ENCODE measurements at places on chromosomes 12 and 14.

DNA sequence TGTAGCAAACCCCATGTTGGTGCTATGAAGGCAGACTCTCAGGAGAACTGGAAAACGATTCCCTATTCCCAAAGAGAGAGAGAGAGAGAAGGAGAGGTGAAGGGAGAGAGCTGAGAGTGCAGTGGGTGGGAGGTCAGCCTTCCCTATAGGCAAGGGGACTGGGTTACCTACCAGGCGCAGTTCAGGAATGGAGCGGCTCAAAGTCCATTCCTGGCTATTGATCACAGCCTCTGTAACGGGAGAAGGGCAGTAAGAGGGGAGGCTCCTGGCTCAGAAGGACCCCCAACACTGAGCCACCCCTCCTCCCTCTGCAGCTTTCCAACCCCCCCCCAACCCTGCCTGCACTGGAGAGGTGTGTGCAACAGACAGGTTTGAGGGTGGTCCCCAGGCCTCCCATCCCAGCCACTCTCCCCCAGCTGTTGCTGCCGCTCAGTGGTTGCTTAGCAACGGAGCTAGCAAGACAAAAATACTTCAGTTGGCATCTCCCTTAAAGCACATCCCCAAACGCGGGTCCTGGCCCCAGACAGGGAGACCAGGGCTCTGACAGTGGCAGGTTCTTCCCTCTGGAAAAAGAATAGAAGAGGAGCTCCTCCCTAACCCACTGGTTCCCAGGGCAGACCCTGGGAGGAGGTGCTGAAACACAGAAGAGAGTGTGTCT lies 3.2 kb downstream of the AGAP2 start:
- DNase-seq, result no peak

GRCh38 chr14:52227619-52228222 lies 39.8 kb upstream of the PTGDR start:
- no peak for DNase-seq

GRCh38 chr14:38285962-38286361 lies 30.1 kb upstream of the CLEC14A start:
- DNase-seq, result no peak

DNA sequence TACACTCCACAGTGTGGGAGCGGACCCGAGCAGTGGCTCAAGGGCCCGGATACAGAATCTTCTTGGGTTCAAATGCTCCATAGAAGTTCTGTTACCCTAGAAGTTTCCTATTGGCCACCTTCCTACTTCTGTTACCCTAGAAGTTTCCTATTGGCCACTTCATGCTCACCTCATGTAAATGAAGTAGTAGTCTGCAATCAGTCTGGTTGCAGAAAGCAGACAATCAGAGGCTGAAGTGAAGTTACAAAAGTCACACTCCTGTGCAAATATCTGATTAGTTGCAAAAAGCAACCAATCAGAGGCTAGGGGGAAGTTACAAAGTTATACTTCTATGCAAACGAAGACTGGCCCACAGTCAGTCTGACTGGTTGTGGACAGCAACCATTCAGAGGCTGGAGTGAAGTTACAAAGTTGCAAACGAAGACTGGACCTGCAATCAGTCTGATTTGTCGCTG lies 77.8 kb upstream of the CPNE8 start:
- no peak for DNase-seq

DNA sequence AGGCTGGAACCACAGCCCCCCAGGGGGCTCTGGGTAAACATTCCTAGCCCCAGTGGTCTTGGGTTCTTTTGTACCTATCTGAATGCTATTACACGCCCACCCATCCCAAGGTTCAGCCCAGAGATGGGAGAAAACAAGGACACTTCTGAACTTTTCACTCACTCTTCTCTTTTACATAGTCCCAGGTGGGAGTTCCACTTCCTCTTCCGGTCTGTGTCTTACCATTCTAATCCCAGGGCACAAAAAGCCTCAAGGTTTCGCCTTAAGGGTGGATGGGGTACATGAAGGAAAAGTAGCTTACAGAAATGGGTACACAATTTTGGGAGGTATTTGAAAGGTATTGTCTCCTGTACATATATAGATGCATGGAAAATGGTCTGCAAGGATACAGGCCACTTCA lies 79.0 kb downstream of the TMEM30B start:
- DNase-seq, result no peak

GRCh38 chr12:24945039-24945438 lies 3.9 kb downstream of the BCAT1 start:
- DNase-seq, result no peak

DNA sequence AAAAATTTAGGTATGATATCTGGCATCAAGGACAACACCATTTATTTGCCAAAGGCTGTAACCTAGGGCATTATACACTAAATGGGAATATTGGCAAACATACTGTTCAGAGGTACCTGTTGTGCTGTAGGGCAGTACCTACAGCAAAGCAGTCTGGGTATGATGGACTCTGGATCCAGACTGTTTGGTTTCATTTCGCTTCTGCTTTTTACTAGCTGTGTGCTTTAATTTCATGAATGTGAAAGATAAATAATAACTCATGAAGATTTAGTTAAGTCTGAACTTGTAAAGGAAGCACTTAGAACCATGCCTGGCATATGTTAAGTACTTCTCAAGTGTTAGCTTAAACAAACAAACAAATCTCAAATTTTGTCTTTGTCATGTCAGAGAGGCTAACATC lies 17.7 kb upstream of the SLC38A2 start:
- no peak for DNase-seq

DNA sequence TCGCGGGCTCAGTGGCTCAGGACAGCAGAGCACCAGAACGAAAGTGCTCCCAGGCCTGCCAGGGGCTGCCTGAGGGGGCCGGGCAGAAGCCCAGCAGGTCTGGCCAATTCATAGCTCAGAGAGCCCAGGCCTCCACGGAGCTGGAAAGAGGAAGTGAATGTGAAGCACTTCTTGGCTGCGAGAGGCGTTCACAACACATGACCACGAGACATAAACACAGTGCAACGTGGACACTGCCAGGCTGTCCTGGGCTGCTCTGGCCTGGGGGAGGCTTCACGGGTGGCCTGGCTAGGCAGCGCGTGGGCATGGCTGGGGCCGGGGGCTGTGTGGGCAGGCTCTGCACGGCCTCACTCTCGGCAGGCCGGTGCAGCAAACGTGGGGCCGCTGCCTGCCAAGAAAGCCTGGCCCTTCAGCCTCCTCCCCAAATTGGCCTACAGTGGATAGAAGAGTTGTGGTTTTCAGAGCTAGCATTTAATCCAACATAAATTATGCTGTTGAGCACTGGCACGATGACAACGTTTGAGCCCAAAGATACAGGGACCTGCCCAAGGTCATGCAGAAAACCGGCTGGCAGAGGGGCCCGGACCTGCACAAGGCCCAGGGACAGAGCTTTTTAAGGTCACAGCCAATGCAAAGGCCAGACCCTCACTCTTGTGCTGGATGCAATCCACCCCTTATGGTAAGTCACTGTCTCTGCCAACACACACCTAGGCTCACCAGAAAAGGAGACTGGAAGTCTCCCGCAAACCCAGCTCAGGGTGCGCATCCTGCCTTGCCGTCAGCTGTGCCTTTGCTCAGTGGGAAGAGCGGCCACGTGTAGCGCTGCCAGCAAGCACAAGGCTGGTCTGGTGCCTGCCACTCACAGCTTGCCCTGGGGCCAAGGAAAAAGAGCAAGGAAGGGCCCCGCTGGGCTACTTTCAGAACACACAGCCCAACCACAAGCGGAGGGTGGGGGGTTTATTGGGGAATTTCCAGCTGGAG lies 8.6 kb downstream of the SLC25A29 start:
- no peak for DNase-seq

DNA sequence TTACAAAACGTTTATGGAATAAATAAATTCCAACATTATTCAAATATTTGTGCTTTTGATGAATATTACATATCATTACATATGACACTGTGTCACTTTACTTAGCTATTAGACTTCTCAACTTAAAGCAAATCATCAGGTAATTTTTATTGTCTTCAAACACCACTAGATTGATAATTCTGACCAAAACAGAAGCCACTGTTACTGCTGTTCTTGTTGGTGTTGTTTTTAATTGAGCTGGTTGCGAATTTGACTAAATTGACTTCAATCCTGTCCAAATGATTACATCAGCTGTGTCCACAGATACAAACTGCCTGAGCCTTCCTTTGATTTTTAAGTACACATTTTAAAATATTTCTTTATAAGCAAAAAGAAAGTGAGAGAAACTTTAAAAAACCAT lies 29.2 kb downstream of the PRKD1 start:
- no peak for DNase-seq

GRCh38 chr12:58388261-58388660 lies 446.9 kb downstream of the ATP23 start:
- DNase-seq, result no peak

- no peak for DNase-seq
Measured at GRCh38 chr12:121576851-121577391, 3.9 kb downstream of the KDM2B start.

GRCh38 chr12:15485466-15485865 lies 163.2 kb downstream of the PTPRO start:
- DNase-seq, result no peak

GRCh38 chr12:57604454-57604991 lies at the start of gene DTX3:
TSS of gene DTX3 (plus strand) at chr12:57604824. CDS start at chr12:57606518, 1,694 bp downstream.
- DNase-seq, result peak; percentile 42

DNA sequence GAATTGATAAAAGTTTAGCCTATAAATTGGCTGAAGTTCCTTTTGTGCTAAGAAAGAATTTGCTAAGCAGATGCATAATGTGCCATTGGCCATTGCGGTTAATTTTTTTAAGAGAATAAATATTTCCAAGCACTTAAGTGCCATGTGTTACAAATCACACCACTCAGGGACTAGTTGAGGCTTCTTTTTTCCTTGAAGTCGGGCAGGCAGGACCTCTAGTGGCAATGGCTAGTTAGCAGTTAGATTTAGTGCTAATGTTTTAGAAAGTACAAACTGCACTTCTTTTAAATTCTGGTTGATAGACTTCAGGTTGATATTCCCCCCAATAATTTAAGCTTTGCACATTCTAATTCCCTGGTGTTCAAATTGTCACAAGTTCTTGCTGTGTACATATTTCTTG lies 294.3 kb downstream of the APAF1 start:
- DNase-seq, result no peak

GRCh38 chr12:12881151-12881909 lies 10.0 kb upstream of the GPRC5A start:
- no peak for DNase-seq

- DNase-seq, result no peak
Measured at GRCh38 chr12:128801879-128802391, 21.8 kb downstream of the SLC15A4 start.

GRCh38 chr12:76670776-76671175 lies 93.1 kb upstream of the ZDHHC17 start:
- DNase-seq, result no peak

GRCh38 chr12:6644903-6645302 lies 2.3 kb downstream of the ACRBP start:
- no peak for DNase-seq

DNA sequence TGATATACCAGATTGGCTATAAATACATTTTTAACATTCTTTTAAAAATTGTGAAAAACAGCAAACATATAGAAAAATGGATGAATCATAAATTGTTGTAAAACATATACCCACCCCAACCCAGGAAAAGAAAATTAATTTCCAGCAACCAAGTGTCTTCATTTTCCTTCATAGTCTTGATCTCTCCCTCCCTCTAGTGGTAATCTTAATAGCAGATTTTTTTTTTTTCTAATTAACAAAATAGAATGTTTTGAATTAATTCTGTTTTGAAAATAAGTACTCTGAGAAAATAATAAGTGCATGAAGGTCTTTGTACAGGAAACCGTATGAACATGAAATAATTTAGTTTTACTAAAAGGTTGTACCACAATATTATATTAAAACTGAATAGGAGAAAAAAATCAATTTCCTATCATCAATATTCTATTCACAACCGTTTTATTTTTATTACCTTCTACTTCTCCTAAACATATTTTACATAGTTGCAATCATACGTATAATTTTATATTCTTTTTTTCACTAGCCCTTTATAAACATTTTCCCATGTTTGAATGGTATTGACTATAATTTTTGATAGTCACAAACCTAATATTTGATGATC lies 7.0 kb downstream of the ETNK1 start:
- peak; percentile 36 for DNase-seq

- DNase-seq, result no peak
Measured at GRCh38 chr12:23236066-23236780, 611.3 kb downstream of the ETNK1 start.

GRCh38 chr14:68983191-68983590 lies 4.1 kb upstream of the ACTN1 start:
- DNase-seq, result no peak

- no peak for DNase-seq
Measured at GRCh38 chr14:48723841-48724495, 862.2 kb downstream of the RPS29 start.

Measured in CD4-positive, alpha-beta T cell treated with Interleukin-12 subunit alpha and Interleukin-12 subunit beta, for 1 hour (primary cell).